Activated T-helper 1 cell treated with Interleukin-2 at 50 U/mL for 16 hours (primary cell): ENCODE measurements at places on chromosomes 1 and 21.

DNA sequence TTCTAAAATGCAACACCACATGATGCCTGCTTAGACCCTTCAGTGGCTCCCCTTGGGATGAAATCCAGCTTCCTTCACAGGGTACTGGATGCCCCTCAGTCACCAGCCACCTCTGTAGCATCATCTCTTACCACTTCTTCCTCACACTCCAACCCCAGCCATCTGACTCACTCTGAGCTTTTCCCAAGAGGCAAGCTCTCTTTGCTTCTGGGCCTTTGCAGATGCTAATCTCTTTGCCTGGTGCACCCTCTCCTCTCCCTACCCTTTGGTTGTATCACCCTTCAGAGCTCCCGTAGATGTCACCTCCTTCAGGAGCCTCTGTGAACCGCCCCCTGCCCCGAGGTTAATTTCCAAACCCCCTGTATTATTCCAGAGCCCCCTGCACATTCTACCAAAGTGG, 164.8 kb upstream of the ZC3H12A start:
- DNase-seq: no peak

- DNase-seq: no peak
These were observed 22.4 kb upstream of the CHRM3 start for GRCh38 chr1:239363930-239364329.

GRCh38 chr21:42027822-42028765, 17.9 kb upstream of the ZBTB21 start:
- DNase-seq: no peak

GRCh38 chr21:33064623-33065390, 5.1 kb upstream of the OLIG1 start:
- DNase-seq: no peak

DNA sequence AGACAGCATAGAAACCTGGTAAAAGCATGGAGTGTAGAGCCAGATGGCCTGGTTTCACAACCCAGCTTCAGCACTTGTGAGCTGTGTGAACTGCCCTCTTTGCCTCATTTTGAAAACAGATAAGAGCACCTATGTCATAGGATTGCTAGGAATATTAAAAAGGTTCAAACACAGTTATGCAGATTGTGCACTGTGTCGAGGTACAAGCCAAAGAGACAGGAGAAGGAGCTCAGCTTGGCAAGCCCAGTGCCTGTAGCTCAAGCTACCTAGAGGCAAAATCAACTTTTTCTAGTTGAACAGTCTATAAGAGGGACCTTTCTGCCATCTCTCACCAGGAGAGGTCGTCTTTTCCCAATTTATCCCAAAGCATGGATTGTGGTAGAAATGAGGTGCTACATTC, 5.0 kb downstream of the CHODL start:
- no peak for DNase-seq

DNA sequence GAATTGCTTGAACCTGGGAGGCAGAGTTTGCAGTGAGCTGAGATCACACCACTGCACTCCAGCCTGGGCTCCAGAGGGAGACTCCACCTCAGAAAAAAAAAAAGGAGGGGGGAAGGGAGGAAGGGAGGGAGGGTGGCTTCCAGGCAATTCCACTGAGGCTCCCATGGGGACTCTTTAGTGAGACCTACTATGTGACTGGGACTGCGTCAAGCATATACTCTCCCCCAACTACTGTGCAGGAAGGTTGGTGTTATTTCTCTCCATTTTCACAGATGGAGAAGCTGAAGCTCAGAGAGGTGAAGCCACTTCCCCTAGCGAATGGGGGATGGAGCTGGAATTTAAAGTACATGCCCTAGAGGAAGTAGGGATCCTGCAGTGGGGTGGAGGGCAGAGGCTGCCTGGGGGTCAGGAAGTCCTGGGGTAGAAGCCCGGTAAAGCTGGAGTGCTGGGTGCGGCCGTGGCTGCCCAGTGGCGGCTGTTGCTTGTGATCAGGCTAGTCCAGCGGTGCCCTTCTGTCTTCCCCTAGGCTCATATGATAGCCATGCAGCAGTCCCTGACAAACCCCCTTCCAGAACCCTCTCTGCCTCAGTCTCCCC, 40.3 kb downstream of the RAP1GAP start:
- DNase-seq: no peak

GRCh38 chr1:158458263-158458662, 3.4 kb upstream of the OR10K1 start:
- DNase-seq: no peak

- no peak for DNase-seq
These were observed 435.5 kb downstream of the CAMTA1 start for GRCh38 chr1:7220712-7221252.

DNA sequence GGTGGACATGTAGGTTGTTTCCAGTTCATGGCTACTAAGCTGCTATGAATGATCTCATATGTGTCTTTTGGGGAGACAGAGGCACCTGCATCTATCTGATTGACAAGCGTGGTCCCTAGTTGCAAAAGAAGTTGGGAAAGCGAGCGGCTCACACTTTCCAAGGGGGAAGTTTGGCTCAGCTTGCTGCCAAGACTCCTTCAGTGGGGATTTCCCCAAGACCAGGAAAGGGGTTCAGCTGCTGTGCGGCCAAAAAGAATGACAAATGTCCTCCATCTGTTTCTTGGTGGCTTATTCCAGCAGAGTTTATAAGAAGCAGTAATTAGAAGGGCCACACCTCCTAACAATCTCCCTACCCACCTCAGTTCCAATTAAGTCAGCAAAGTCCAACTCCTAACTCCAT, 128.5 kb upstream of the GALNT2 start:
- no peak for DNase-seq

DNA sequence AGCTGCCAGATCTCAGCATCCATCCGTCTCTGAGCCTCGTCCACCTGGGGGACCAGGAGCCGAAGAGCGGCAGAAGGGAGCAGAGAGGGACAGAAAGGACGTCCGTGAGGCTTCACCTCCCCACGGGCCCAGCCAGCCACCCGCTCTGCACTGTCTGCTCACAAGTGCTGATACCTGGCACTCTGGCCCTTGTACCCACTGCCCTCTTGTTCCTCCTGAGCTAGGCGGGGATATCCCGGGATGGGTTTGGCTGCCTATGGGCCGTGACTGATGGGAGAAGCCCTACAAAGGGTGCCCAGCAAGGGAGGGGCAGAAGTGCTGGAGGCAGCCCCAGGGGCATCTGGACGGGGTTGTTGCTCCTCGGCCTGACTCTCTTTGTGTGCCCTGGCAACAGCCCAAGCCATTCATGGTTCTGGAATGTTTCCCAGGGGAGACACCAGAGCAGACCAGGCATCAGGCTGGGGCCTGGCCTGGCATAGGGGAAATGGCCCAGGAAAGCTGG, 57.6 kb downstream of the LDLRAD2 start:
- DNase-seq: no peak

- no peak for DNase-seq
These were observed 30.9 kb upstream of the TAL1 start for GRCh38 chr1:47262787-47263413.

DNA sequence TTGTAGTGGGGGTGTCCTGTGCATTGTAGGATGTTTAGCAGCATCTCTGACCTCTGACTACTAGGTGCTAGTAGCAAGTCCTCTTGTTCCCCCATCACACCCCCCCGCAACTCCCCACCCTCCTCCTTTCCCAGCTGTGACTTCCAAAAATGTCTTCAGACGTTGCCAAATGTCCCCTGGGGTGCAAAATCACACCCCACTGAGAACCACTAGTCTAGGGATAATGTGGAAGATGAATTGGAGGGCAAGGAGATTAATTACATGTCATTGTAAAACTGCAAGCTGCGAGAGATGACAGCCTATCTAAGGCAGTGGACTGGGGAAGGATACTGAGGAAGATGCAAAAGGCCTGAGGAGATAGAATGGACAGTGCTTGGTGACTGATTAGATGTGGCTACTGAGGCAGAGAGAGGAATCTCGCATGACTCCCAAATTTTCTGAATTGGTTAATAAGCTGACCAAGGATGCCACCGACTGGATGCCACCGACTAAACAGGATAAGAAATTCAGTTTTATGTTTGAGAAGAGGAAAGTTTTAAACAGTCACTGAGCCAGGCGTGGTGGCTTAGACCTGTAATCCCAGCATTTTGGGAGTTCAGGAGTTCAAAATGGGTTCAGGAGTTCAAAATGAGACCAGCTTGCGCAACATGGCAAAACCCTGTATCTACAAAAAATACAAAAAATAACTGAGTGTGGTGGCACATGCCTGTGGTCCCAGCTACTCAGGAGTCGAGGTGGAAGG, 3.1 kb upstream of the JAK1 start:
- DNase-seq: no peak

DNA sequence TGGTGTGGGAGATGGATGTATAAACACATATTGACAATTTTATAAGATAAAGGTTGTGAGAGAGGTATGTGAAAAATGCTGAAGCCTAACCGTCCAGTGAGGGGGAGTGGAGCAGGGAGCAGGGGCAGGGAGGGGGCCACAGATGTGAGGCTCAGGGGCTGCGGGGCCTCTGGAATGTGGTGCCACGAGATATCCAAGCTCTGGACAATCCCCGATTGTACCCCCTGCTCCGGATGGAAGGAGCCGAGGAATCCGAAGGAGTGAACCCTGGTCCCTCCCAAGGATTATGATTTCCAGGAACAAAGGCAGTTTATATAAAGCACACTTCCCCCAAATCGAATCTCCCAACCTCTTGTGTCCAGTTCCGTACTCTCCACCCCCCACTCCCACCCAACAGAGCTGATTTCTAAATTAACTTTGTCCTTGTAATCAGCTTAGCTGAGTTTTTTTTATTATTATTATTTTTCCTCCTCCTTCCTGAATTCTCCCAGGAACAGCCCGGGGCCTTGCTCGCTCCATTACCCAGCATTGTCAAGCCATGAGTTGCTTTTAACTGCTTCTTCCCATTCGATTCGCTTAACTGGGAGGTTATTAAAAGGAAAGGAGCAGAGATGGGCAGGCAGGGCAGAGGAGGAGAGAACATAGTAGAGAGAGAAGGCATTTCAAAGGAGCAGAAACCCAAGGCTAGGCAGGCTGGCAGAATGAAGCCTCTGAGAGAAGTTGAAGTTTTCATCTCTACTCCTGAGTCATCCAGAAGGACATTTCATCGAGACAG, 9.4 kb downstream of the KIRREL1 start:
- no peak for DNase-seq

- no peak for DNase-seq
These were observed 23.1 kb upstream of the B3GALNT2 start for GRCh38 chr1:235527196-235527814.

DNA sequence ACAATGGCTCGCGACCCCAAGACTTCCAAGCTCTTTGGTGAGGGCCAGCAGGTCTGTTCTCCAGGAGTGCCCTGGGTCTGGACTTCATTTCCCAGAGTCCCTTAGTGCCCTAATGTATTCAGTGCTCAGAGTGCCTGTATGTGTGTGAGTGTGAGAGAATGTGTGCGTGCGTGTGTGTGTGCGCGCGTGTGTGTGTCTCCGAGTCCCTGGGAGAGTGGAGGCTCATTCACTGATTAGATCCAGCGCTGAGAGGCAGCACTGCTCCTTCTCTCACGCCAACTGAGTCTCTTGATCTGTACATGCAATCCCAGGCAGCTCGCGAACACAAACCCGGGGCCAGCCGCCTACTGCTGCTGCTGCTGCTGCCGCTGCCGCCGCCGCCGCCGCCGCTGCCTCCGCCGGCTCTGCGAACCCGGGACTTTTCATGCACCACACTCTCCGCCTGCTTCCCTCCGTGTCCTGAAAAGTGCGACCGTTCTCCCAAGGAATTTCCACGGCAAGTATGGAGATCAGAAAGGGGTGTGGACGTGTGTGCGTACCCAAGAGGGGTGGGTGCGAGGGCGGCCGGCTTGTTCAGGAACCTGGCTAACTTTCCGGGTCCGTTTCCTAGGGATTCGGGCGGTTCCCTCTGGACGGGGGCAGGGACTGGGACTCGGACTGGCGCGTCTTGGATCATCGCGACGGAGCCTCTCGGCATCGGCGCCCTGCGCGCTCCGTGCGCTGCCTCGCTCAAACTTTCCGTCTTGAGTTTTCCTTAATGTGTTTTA, at the start of gene RNF220:
TSS of gene RNF220 (plus strand) at position 225 of the 767 bp plus-strand sequence.
- no peak for DNase-seq

GRCh38 chr21:41777951-41778815, 11.3 kb upstream of the RIPK4 start:
- no peak for DNase-seq

- DNase-seq: no peak
These were observed 432.8 kb downstream of the KIF26B start for GRCh38 chr1:245587435-245588115.

GRCh38 chr1:160981584-160982411, 27.2 kb upstream of the ITLN2 start:
- no peak for DNase-seq

DNA sequence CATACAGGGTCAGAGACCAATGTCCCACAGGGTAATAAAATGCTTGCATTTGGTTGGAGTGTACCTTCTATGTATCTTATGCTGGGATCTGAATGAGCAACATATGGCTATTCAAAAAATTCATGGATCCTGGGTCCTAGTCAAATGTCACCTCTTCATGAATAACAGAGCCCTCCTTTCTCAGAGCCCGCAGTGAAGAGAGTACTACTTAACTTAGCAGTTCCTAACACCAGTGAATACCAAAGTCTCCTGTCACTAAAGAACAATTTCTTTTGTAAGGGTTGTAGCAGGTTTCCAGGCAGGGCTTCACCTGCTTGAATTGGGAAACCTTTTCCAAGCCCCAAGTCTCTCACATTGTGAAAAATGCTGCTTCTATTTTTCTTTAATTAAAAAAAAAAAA, 483.0 kb upstream of the DEPDC1 start:
- DNase-seq: no peak

DNA sequence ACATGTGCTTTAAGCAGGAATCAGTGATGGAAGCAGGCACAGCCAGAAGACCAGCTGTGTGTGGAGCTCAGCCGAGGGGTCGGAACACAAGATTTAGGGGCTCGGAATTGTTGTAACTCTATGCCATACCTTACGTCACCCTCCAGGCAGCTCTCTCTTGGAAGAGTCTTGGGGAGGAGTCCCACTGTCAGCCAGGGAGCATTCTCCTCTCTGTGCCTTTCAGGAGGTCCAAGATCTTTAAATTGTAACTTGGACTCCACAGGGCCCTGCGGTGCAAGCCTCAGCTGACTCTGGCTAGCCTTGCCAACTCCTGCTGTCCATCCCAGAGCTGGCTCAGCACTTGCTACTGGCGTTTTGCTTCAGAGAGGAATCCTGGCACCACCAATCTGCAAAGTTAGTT, 26.4 kb upstream of the ROR1 start:
- no peak for DNase-seq

GRCh38 chr1:244654108-244655038, 1.4 kb downstream of the DESI2 start:
- DNase-seq: no peak

GRCh38 chr1:160748181-160748877, 9.3 kb downstream of the SLAMF7 start:
- DNase-seq: no peak
